AG04450 (cell line): ENCODE measurements at places on chromosomes 5 and 9. TPM values are rescaled to one million over a fixed set of nuclear protein-coding genes. Genes with fewer than 3 reads are reported as not detected.

The SLC36A3 gene
- not detected in 2 replicates for polyA plus RNA-seq

The PCDHB16 gene
- polyA plus RNA-seq = 0.45 and 0.66 TPM in 2 replicates

DNA sequence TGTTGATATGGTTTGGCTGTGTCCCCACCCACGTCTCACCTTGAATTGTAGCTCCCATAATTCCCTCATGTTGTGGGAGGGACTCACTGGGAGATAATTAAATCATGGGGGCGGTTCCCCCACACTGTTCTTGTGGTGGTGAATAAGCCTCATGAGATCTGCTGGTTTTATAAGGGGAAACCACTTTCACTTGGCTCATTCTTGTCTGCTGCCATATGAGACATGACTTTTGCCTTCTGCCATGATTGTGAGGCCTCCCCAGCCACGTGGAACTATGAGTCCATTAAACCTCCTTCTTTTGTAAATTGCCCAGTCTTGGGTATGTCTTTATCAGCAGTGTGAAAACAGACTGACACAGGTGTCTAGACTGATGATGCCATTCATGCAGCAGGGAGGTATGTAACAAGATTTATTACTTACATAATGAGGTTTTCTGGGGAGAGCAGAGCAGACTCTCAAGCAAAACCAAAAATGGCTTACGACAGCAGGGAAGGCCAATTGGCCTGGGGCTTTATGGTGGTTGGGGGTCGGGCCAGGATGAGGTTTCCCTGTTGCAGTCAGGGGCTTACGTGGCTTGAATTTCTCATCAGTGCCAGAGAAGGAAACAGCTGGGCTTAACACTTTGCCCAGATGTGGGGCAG, 9.5 kb upstream of the COMMD10 start:
- no peak for DNase-seq

The ZNF622 gene
- 19.8 and 21.5 TPM in 2 replicates for polyA plus RNA-seq

GRCh38 chr5:98796197-98796972, 22.9 kb downstream of the RGMB start:
- no peak for DNase-seq

The ARHGEF39 gene
- polyA plus RNA-seq = 1.1 and 1.2 TPM in 2 replicates

DNA sequence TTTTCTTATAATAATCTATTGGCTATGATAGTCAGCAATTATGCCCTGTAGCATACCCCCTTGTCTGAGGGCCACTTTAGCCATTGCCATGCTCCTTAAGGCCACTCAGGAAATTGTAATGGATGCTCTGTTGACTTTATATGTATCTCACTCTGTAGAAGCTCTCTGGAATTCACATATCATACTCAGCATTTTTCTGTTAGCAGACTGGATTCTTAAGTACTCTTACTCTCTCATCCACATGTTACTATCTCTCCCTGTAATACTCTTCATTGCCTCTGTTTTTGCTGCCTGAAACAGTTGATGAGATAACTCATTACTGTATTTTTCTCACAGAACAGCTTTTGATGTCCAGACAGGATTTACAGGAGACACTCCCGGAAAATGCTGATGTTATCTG, 24.2 kb downstream of the TMEM232 start:
- no peak for DNase-seq

DNA sequence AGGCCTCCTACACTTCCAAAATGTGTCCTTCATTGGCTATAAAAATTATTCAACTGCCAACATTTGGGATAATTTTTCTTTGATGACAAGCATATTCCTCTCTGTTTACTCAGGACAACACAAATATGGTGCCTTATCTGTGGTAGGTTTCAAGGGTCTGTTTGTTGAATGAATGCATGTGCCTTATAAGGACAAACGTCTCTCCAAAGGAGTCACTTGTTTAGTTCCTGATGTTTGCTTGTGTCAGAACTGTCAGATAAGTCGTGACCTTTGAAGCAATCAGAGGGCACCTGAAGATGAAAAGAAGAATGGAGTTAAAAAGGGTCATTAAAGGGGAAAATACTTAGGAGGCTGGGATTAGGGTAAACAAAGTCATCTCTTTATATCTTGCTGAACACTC, 3.6 kb upstream of the OR1J2 start:
- DNase-seq = no peak

GRCh38 chr9:113541019-113541900, 77.7 kb downstream of the RGS3 start:
- DNase-seq = no peak

- no peak for DNase-seq
These were observed 68.4 kb downstream of the ANKRD33B start for GRCh38 chr5:10632110-10632761.

GRCh38 chr5:113084402-113085083, 107.9 kb downstream of the DCP2 start:
- DNase-seq = no peak

The GGTA1 gene
- not detected in 2 replicates for polyA plus RNA-seq

DNA sequence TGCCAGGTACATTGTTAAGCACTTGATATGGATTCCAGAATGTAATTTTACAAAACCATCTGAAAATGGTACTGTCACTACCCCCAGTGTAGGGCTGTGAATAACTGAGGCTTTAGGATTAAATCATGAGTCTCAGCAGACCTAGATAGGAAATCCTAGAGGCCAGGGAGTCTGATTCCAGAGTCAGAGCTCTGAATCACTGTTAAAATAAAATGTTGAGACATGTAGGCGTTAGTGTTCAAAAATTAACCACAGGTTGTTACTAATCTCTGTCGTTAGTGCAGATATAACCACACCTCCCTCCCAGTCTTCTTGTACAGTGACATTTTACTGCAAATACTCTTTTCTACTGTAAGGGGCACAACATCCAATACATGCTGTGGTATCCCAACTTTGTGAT, 1828.8 kb downstream of the MAT2B start:
- no peak for DNase-seq

The OR2K2 gene
- polyA plus RNA-seq = not detected in 2 replicates

GRCh38 chr9:2559192-2560152, 62.1 kb upstream of the VLDLR start:
- peak; percentile 87 for DNase-seq
